Vagina (tissue), 2 donors: ENCODE measurements at places on chromosomes 6 and 20.

- DNase-seq: no peak
Measured at GRCh38 chr6:2957696-2958330, 13.6 kb downstream of the SERPINB6 start.

GRCh38 chr20:63475209-63475608 is 2.8 kb upstream of the KCNQ2 start:
- no peak for DNase-seq

GRCh38 chr20:33263784-33264183 is 19.2 kb upstream of the BPIFB1 start:
- DNase-seq: no peak

- no peak for DNase-seq
Measured at GRCh38 chr6:15819841-15820240, 157.0 kb upstream of the DTNBP1 start.

GRCh38 chr6:7541175-7542064 is at the start of gene DSP:
DSP (plus strand) TSS chr6:7541671; CDS start chr6:7541916, 245 bp downstream.
- DNase-seq: no peak

DNA sequence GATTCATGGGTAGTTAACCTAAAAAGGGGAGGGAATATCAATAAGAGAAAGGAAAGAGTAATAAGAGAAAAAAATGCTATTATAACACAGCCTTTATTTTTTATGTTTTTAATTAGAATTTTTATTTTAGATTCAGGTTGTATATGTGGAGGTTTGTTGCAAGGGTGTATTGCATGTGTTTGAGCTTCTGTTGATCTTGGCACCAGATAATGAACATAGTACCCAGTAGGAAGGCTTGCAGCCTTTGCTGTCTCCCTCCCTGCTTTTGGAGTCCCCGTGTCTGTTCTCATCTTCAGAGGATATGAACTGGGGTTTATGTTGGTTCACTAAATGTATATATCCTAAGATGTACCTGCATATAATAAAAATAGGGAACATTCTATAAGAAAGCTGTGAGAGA is 250.0 kb downstream of the UST start:
- no peak for DNase-seq

- DNase-seq: no peak
Measured at GRCh38 chr6:80302716-80303115, 196.2 kb downstream of the BCKDHB start.

- DNase-seq: no peak
Measured at GRCh38 chr6:166658115-166658791, 31.2 kb upstream of the RPS6KA2 start.

DNA sequence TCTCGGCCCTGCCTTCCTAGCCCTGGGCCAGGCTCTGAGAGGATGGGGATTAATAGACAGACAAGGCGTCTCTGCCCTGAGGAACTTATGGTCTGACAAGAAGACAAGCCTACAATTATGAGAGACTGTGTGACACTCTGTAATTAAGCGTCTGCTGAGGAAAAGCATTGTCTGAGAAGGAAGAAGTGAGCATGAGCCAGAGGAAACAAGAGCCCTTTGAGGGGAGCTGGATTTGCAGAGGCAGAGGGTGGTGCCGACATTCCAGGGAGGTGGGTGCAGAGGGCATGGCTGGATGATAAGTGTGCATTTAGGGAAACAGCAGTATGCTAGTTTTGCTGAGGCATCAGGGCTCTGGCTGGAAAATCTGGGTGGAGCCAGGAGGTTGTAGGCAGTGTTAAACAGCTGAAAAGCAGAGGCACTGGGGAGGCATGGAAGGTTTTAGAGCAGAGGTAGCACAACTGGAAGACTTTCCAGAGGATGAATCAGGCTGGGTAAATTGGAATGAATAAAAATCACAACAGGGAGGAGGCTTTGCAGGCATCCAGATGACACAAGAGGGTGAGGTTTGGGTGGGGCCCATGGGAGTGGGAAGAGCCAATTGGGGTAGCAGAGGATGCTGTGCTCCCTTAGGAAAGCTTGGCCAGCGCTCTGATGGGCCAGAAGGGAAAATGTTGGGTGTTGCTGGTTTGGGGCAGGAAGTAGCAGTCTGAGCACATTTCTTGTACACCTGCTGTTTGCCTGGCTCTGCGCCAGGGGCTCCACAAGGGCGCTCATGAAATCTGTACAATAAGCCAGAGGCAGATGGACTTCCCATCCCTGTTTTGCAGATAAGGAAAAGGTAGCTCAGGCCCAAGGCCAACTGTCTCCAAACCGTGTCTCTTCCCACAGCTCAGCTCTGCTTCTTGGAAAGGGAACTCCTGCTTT is 74.0 kb upstream of the MYL9 start:
- DNase-seq: no peak

GRCh38 chr6:5537132-5537531 is 275.8 kb downstream of the FARS2 start:
- DNase-seq: no peak

DNA sequence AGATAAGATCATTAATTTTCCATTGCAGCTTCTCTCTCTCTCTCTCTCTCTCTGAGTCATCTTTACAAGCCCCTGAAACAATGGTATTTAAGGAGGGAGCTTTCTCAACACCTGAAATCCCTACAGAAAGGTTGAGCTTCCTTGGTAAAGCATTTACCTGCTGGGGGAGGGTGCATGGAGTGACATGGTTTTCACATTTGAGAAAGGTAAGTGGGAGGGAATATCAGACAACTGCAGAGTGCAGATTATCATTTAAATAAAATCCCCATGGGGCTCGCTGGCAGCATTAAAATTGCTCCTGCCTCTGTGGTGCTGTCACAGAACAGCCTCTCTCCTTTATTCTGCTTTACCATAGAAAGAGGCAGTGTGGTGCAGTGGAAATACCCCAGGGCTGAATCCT is 10.3 kb upstream of the PDYN start:
- no peak for DNase-seq

DNA sequence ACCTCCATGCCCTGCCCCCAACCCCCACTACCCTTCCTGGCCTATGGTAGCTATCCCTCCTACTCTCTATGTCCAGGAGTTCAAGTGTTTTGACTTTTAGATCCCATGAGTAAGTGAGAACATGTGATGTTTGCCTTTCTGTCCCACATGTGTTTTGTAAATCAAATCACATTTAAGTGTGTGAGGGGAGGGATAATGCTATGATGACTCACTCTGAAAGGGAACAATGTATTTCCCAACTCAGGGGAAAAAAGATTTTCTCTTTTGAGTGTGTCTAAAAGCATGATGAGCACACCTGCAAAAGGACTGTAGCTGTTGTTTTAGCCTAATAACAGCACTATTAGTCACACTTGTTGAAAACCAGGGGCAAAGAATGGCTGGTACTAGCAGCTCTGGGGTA is 193.7 kb downstream of the GJA10 start:
- no peak for DNase-seq

- no peak for DNase-seq
Measured at GRCh38 chr6:121042766-121043165, 291.5 kb downstream of the TBC1D32 start.

DNA sequence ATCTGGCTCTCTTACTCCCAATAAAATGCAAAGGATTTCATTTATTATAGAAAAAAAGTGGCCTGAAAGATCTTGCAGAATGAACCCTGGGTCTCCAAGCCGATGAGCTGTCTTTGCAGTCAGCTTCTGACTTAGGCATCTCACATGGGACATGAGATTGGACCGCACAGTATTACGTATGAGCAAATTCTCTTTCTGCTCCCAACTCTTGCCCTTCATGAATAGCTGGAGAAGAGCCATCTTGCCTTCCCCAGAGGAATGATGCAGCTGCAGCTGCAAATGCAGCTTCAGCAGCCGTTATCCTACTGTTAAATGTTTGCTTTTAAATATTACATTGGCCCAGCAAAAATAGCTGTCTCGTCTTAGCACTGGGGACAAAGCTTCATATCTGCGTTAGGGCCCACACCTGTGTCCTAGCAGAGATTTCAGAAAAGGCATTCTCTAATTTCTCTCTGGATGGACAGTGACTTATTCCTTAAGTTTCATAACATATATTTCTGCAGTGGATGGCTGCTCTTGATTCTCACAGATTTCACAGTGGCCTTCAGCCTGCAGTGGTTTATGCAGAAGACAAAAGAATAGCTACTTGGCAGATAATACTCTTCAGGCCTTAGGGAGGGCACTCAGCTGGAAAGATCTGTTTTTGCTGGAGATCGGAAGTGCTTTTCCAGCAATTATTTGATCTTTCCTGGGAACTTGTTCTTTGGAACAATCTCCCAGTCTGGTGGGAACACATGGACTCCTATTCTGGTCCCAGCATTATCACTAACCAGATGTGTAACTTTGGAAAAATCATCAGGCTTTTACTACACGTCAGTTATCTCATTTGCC is 129.2 kb downstream of the FYN start:
- DNase-seq: no peak

- DNase-seq: no peak
Measured at GRCh38 chr6:143804835-143805239, 38.3 kb upstream of the LTV1 start.

DNA sequence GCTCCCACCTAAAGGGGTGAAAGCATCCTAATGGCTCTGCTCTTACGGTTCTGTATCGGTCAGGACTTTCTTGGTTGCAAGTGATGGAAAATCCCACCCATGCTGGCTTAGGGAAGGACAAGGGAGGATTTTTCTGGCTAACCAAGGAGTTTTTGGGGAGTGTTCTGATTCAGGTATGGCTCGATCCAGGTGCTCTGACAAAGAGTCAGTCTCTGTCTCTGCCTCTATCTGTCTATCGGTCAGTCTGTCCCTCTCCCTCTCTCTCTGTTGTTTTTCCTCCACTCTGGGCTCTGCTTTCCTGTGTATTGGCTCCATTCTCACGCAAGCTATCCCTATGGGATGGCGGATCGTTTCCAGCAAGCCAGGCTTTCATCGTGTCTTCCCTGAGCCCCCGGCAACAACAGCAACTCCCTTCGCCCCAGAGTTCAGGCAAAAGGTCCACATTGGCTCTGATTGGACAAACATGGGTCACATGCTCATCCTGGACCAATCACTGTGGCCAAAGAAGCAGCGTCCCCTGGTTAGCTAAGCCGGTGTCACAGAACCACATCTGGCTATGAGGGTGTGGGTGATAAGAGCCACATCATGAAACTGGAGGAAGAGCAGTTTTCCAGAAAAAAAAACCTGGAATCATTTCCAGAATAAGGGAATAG is 160.3 kb downstream of the BMP7 start:
- DNase-seq: no peak

- DNase-seq: no peak
Measured at GRCh38 chr6:14549304-14549770, 431.8 kb downstream of the CD83 start.

- DNase-seq: no peak
Measured at GRCh38 chr6:44631968-44632367, 244.5 kb downstream of the CDC5L start.

- no peak for DNase-seq
Measured at GRCh38 chr6:143262859-143263258, 187.6 kb downstream of the ADAT2 start.
